ENCODE measurements at places on chromosomes 13 and 19.

- no peak for DNase-seq
These were observed 7.1 kb upstream of the DOCK9 start for GRCh38 chr13:98984983-98985382.

GRCh38 chr19:32415669-32416068, 10.1 kb downstream of the DPY19L3 start:
- peak; percentile 14 for DNase-seq

DNA sequence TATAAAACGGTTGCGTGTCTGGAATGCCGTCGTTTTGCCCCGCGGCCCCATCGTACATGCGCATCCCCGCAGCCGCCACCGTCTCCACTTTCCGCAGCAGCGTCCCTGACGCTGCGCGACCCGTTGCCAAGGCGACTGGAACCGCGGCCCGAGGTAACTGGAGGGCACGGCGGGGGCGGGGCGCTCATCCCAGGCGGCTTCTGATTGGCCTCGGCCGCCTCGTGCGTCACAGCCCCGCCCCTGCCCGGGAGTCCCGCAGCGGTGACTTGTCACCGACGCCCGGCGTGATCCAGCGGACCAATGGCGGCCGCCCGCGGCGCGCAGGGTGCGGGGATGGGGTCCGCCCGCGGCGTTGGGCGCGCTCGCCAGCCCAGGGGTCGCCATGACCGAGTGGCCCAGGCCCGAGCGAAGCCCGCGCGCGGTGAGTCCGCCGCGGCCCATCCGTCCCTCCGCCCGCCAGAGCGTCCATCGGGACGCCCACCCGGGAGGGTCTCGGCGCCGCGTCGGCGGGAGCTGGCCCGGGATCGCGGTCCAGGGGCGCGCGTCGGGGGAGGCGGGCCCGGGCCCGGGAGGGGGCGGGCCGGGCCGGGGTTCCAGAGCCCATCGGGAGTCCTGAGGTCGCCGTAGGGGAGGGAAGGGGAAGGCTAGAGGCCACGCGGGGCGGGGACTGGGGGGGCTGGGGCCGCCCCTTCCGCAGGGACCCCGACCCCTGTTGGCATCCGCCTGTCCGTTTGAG, at the start of gene ZSCAN1:
Gene ZSCAN1 (plus strand): TSS at position 285 of the 736 bp plus-strand sequence. CDS start 3,812 bp downstream, outside the sequence.
- DNase-seq: peak; percentile 94

- no peak for DNase-seq
These were observed 158.4 kb upstream of the FNDC3A start for GRCh38 chr13:48817166-48817802.

GRCh38 chr13:110856942-110857835, 57.7 kb downstream of the ANKRD10 start:
- no peak for DNase-seq

- no peak for DNase-seq
These were observed 16.7 kb downstream of the MYCBP2 start for GRCh38 chr13:77310161-77310560.

- DNase-seq: no peak
These were observed 519 bp downstream of the ZNF551 start for GRCh38 chr19:57682226-57682766.

DNA sequence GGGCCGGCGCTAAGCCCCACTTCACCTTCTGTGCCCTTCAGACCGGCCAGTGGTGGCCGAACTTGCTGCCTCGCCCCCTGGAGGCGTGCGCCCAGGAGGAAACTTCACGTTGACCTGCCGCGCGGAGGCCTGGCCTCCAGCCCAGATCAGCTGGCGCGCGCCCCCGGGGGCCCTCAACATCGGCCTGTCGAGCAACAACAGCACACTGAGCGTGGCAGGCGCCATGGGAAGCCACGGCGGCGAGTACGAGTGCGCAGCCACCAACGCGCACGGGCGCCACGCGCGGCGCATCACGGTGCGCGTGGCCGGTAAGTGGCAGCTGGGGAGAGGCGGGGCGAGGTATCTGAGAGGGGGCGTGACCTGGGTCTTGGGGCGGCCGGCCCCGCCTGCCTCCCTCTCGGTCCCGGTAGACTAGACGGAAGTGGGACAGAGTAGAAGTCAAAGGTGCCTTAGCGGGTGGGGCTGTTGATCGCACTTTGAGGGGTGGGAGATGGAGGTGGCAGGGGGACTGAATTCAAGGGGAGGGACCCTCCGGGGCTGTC, 5.6 kb downstream of the ICAM5 start:
- DNase-seq: no peak

GRCh38 chr13:112057736-112058518, 9.0 kb upstream of the SOX1 start:
- DNase-seq: no peak

GRCh38 chr19:58098682-58098998, 609 bp upstream of the ZSCAN18 start:
- no peak for DNase-seq

GRCh38 chr19:56152644-56153043, 11.6 kb downstream of the ZNF444 start:
- no peak for DNase-seq

- no peak for DNase-seq
These were observed 2.3 kb downstream of the ITGBL1 start for GRCh38 chr13:101454767-101455166.

GRCh38 chr19:35329323-35329722, 336 bp downstream of the CD22 start:
- DNase-seq: no peak

DNA sequence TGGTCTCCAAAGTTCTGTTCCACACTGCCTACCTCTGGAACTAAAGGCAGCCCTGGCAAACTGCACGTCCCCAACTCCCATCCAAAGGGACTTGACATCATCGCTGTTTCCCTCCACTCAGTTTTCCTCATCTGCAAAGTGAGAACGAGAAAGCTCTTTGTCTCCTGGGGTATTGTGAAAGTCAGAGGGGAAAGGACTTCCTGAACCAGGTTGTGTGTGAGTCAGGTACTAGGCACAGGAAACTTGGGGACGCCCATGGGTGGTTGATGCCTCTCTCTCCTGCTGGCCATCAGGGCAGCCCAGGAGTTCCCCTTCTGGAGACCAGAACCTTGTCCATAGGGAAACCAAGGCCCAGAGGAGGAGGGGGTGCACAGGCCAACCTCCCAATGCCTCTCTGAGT, 4.7 kb downstream of the CRLF1 start:
- DNase-seq: no peak

GRCh38 chr13:110445183-110445582, 116.3 kb downstream of the RAB20 start:
- no peak for DNase-seq

DNA sequence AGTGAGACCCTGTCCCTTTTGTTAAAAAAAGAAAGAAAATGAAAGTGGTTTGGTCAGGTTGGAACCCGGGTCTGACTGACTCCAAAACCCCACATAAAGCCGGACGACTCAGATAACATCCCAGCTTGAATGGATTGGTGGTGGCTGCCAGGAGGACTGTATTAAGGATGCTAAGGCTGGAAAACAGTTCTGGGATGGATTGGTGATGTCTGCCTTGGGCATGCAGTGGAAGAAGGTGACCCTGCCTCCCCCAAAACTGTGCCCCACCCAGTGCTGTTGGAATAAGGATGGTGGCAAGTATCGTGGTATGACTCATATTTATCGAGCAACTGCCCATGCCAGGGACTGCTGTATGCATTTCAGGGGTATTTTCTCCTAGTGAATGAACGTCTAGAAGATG, 18.5 kb upstream of the COLGALT1 start:
- no peak for DNase-seq

- no peak for DNase-seq
These were observed 195.0 kb upstream of the STARD13 start for GRCh38 chr13:33480561-33480960.

DNA sequence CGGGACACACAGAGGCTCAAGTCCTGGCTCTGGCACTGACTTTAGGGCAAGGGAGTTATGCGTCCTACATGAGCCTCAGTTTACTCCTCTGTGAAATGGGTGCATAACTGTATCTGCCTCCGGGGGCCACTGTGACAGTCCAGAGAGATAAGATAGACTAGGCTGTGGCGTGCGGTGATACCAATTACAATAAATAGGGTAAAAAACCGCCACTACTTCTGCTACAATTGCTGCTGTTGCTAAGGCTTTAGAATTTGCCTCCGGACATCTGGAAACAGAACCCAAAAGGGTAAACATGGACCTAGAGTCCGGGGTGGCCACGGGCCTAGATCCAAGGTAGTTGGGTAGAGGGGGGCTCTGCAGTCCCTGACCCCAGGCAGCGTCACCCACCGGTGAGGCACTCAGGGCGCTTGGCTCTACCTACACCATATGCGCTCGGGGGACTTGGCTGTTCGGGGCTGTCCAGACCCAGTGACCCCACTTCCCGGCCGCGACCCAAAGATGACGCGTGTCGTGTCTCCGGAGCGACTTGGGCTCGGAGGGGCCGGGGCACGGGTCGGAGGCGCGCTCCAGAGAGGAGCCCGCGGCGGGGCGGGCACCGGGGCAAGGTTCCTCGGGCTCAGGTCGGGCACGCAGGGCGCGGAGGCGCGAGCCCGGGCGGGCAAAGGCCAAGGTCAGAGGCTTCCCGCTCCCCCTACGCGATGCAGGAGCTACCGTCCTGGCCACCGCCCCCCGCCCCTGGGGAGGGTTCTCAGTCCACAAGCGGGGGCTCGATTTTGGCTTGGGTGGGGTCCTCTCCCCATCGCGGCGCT, 1.1 kb downstream of the INSR start:
- DNase-seq: no peak

GRCh38 chr13:30735872-30736175, 481 bp downstream of the ALOX5AP start:
- DNase-seq: no peak

GRCh38 chr13:49098771-49099512, 121.2 kb upstream of the MLNR start:
- no peak for DNase-seq

Measured in esophagus muscularis mucosa (tissue), 4 donors.